ENCODE measurements at places on chromosomes 3 and 15. TPM values are rescaled to one million over a fixed set of nuclear protein-coding genes. Genes with fewer than 3 reads are reported as not detected.
A peak's percentile ranks its signal among the peaks of the same experiment; 100 is the strongest.

DNA sequence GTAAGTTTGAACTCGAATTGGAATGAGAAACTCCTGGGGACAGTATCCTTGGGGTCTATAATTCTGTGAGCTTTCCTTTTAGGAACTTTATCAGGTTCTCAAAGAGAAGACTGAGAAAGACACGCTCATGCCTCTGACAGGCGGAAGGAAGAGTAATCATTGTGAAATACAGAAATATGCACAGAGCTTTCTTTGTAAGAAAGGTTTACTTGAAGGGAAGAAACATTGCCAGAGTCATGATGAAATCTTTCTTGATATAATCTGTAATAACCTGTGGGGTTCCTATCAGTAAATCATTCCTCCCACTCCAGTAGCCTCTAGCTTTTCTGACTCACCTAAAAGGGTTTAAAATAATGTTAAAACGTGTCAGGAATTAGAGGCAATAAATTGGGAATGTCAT lies 83.6 kb upstream of the CCDC39 start:
- no peaks in the 10 kb centered on the region for H3K4me1 ChIP-seq
- no peak overlapping the region for H3K27ac ChIP-seq
- no peaks in the 10 kb centered on the region for H3K36me3 ChIP-seq
- no peaks in the 10 kb centered on the region for H3K27me3 ChIP-seq

- H3K4me3 ChIP-seq = no peak overlapping the region
- no peaks in the 10 kb centered on the region for H3K36me3 ChIP-seq
These were observed 29.9 kb upstream of the PRR23C start for GRCh38 chr3:139074565-139075115.

DNA sequence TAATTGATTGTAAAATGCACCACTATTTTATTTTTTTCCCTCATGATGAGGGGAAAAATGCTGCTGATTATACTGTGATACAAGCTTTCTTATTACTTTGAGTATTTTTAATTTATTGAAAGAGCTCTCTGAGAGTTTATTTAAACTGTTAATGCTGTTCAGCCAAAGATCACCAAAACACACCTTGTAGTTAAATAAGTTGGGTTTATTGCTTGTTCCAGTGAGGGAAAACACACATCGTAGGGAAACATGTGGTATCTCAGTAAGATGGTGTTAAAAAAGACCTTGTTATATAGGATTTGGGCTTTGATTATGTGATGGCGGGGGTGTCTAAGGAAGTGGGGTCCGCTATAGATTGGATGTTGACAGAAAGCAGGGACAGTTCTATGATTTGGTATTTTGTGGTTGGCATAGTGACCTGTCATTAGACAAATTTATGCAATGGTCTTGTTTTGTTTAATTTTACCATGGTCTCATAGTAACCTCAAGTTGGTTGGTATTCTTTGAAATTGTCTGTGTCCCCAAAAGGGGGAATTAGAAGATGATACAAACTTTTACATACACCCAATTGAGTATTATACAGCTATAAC lies 11.1 kb downstream of the HACD3 start:
- H3K4me1 ChIP-seq = no peaks in the 10 kb centered on the region
- no peaks in the 10 kb centered on the region for H3K36me3 ChIP-seq
- H3K27ac ChIP-seq = no peak overlapping the region
- H3K27me3 ChIP-seq = no peaks in the 10 kb centered on the region

- no peak for DNase-seq
- H3K27ac ChIP-seq = no peak overlapping the region
- no peaks in the 10 kb centered on the region for H3K27me3 ChIP-seq
These were observed 111.0 kb upstream of the CPNE4 start for GRCh38 chr3:132145833-132146232.

GRCh38 chr3:53890726-53891475 lies 758 bp downstream of the SELENOK start:
- peaks cover 10% of the 10 kb centered on the region for H3K4me1 ChIP-seq
- peak overlapping the region; percentile 86 for H3K4me3 ChIP-seq
- no peaks in the 10 kb centered on the region for H3K27me3 ChIP-seq
- H3K27ac ChIP-seq = peak overlapping the region; percentile 79

GRCh38 chr15:93028632-93029213 lies 60.3 kb downstream of the RGMA start:
- H3K27ac ChIP-seq = peak overlapping the region; percentile 65
- no peak overlapping the region for H3K4me3 ChIP-seq
- peaks cover 44% of the 10 kb centered on the region for H3K4me1 ChIP-seq
- H3K27me3 ChIP-seq = no peaks in the 10 kb centered on the region

DNA sequence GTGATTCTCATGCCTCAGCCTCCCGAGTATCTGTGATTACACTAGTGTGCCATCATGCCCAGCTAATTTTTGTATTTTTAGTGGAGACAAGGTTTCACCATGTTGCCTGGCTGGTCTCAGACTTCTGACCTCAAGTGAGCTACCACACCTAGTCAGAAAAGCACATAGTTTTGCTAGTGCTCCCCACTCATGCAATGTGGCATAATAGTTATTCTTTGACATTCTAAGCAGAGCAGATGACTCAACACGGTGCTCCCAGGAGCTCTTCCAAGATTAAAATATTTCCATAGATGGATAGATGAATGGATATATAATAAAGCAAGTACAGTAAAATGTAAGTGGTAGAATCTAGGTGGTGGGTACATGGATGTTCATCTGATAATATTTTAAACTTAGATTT lies 53.1 kb upstream of the GK5 start:
- no peak overlapping the region for H3K4me3 ChIP-seq
- no peak overlapping the region for H3K27ac ChIP-seq
- DNase-seq = no peak
- H3K27me3 ChIP-seq = no peaks in the 10 kb centered on the region
- H3K36me3 ChIP-seq = no peaks in the 10 kb centered on the region

DNA sequence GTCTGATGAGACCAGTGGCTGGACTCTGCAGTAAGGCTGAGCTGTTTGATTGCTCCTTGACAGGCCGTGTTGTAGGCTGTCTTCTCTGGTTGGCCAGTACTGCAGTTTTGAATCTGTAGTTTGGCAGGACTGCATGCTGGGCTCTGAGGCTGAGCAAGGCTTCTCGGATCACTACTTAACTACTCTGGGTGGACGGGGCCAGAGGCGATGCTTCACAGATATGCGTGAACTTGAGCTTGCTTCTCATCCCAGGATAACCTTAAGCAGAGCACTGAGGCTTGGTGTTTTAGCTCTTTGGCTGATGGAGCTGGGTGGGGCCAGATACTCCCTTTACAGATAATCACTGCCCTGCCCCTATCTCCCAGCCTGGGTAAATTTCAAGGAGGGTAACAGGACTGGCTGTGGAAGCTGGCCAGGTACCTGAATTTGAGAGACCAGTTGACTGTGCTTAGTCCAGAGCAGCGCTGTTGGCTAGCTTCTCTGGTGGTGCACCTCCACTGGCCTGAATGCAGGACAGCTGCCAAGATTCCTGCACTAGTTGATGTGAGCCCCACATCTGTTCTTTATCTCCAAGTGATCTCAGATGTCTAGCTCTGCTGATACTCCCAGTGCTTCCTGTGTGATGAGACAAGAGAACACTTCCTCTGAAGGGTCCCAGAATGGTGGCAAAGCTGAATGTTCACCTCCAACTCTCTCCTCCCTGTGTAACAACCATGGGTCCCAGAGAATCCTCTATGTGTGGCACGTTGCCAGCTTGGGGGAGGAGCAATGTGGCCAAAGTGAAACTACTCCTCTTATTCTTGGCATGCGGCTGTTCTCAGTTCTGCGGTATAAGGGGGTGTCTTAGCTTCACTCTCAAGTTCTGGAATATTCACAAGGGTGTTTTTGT lies 37.9 kb downstream of the RPL39L start:
- H3K27ac ChIP-seq = no peak overlapping the region
- H3K4me3 ChIP-seq = no peak overlapping the region
- H3K36me3 ChIP-seq = no peaks in the 10 kb centered on the region
- no peaks in the 10 kb centered on the region for H3K4me1 ChIP-seq
- DNase-seq = no peak
- no peaks in the 10 kb centered on the region for H3K27me3 ChIP-seq

- no peak overlapping the region for H3K27ac ChIP-seq
- H3K4me1 ChIP-seq = no peaks in the 10 kb centered on the region
- no peak overlapping the region for H3K4me3 ChIP-seq
These were observed 41.2 kb downstream of the HERC1 start for GRCh38 chr15:63792584-63792983.

DNA sequence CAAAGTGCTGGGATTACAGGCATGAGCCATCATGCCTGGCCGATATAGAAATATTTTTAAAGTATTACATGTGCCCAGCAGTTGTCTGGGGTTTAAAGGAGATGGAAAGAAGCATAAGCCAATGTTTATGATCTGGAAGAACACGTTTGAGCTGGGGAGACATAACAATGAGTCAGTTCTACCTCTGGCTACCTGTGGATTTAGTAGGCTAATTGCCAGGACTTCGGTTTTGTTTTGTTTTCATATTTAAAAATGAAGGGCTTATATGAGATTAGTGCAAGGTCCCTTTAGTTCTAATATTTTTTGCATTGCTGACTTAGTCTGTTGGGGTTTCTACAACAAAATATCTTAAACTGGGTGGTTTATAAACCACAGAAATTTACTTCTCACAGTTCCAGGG lies 22.9 kb upstream of the TNFSF10 start:
- no peak overlapping the region for H3K27ac ChIP-seq
- no peak for DNase-seq
- no peak overlapping the region for H3K4me3 ChIP-seq
- no peaks in the 10 kb centered on the region for H3K36me3 ChIP-seq
- no peaks in the 10 kb centered on the region for H3K4me1 ChIP-seq

DNA sequence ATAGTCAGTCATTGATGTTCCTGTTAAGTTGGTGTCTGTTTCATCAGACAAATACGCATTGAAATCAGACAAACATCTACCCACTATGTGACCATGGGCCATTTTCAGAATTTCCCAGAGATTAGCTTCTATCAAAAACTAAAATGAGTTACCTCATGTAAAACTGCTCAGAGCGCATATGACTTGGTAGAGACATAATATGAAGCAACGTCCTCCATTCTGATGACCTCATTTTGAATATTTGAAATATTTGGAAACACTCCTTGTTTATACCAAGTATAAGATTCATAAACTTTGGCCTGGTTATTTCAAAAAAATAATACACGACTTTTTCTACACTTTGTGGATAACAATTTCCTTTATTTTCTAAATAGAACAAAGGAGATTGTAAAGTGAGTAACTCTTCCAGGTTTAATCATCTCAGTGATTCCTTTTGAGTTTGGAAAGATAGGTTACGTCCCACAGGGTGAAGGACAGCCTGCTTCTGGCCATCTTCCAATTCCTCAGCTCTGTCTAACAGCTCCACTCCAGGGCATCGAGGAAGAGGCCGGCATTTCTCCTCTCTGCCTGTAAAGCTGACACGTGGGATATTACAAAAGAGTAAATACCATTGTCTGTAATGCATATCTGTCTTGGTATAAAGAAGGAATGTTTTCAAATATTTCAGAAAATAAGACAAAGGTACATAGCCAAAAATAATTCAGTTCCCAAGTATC lies 122.6 kb downstream of the CADM2 start:
- H3K4me1 ChIP-seq = no peaks in the 10 kb centered on the region
- H3K36me3 ChIP-seq = no peaks in the 10 kb centered on the region
- DNase-seq = no peak
- no peak overlapping the region for H3K27ac ChIP-seq

GRCh38 chr3:126867863-126868200 lies 115.1 kb upstream of the PLXNA1 start:
- no peak overlapping the region for H3K27ac ChIP-seq
- no peaks in the 10 kb centered on the region for H3K27me3 ChIP-seq
- no peak for DNase-seq
- H3K36me3 ChIP-seq = no peaks in the 10 kb centered on the region

DNA sequence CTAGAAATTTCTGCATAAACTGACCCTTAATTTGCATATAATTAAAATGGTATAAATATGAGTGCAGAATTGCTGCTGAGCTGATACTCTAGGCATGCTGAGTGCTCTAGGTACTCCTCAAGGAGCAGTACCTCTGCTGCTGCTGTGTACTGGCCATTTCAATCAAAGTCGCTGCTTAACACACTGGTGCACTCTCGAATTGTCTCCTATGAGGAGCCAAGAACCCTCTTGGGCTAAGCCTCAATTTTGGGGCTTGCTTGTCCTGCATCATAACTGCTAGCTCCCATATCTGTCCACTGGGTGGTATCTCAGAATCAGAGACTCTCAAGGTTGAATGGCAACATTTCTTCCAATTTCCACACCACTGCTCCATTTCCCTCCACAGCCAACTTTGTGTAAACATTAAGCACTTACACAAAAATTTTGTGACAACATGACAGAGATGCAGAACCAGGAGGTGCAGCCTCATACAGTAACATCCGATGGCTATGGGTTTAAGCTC lies 82.5 kb downstream of the XXYLT1 start:
- H3K4me3 ChIP-seq = no peak overlapping the region
- peaks cover 8% of the 10 kb centered on the region for H3K4me1 ChIP-seq
- H3K36me3 ChIP-seq = no peaks in the 10 kb centered on the region
- H3K27ac ChIP-seq = no peak overlapping the region

DNA sequence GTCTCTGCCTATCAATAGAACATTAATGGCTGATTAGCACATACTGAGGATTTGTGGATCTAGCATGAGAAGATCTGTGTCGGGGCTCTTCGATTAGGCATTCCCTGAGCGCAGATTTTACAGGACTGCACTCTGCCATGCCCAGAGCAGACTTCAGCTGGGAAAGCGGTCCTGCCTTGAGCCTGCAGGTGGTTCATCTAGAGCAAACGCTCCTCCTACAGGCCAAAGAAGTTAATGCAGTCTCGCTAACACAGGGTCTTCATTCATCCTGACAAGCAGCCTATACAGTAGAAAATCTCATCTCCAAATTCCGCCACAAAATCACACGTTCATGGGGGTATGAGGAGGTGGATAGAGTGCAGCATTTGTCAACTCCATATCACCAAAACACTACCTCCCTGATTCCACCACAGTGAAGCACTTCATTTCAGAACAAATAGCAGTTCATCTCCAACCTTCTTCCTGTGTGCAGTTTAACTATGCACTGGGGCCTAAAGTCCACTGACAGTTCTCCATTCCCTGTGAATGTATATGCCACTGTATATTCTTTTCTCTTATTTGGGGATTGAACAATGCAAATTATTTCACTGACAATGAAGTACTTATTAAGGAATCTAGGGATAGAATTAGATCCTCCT lies 405.8 kb downstream of the IGSF11 start:
- no peaks in the 10 kb centered on the region for H3K27me3 ChIP-seq
- H3K4me3 ChIP-seq = no peak overlapping the region
- DNase-seq = peak; percentile 64
- no peaks in the 10 kb centered on the region for H3K4me1 ChIP-seq
- H3K27ac ChIP-seq = no peak overlapping the region

The CFAP20DC gene
- 4.0 TPM for total RNA-seq

The UCN2 gene
- total RNA-seq = 1.8 TPM

The CLDN16 gene
- total RNA-seq = not detected

The SPINT1 gene
- total RNA-seq = 32.7 TPM

The SLC9A9 gene
- not detected for total RNA-seq

The KNG1 gene
- total RNA-seq = 0.23 TPM

The SMARCC1 gene
- 84.2 TPM for total RNA-seq
